ENCODE measurements at places on chromosomes 5 and 9. TPM values are rescaled to one million over a fixed set of nuclear protein-coding genes. Genes with fewer than 3 reads are reported as not detected.

CDX1 gene
- total RNA-seq: not detected

SPATA31A3 gene
- total RNA-seq: not detected

DNA sequence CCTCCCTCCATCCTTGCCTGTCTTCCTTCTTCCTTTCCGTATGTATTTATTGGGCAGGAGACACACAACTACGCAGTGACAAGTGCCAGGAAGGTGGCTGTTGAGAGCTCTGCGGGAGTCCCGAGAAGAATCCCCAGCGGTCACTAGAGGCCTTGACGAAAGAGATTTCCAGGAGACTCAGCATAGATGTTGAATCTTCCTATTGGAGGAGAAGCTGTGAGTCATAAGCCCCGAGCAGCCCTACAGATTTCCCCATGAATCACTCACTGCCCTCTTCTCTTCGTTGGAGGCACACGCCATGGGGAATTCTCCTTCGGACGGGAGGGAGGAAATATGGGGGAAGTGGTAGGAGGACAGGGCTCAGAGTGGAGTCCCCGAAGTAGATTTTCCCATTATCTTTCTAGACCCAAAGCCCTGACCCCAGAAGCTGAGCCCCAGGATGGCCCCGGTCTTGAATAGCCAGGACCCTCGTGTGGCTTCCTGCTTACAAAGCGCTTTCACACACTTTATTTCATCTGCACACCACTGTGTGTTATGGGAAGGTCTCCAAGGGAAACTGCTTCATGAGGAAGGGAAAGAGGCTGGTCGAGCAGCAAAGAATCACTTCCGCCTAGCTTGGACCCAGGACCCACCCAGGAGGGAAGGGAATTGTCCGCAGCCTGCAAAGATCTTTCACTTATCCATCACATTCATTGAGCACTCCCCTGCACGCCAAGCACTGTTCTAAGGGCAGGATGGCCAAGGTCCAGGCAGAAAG, 12.7 kb downstream of the DUSP1 start:
- no peaks in the 10 kb centered on the region for H3K36me3 ChIP-seq
- H3K4me3 ChIP-seq: no peak overlapping the region
- DNase-seq: no peak
- peak overlapping the region; percentile 21 for H3K27ac ChIP-seq
- H3K27me3 ChIP-seq: no peaks in the 10 kb centered on the region
- H3K4me1 ChIP-seq: no peaks in the 10 kb centered on the region

DNA sequence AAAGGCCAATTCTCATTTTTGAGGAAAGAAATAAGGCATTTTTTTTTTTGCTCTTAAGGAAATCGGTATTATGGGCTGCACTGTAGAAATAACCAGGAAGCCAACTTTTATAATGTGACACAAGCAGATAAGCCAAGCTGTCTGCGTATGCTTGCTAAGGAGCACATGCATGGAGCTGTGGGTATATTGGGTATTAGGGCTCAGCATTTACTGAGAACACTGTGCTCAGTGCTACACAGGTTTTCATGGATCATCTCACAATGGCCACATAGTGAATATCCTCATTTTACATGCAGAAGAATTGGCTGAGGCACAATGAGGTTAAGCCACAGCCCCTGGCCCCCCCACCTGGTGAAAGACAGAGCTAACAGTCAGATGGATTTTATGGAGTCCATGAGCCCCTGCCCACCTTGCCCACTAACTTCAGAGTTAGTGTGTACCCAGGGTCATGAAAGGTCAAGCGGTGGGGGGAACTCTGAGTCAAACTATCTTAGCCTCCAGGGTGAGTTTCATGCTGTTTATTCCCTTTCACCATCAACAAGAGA, 204.8 kb downstream of the SPATA31A6 start:
- no peaks in the 10 kb centered on the region for H3K27me3 ChIP-seq
- no peak for DNase-seq
- H3K4me3 ChIP-seq: no peak overlapping the region
- H3K4me1 ChIP-seq: no peaks in the 10 kb centered on the region
- H3K27ac ChIP-seq: no peak overlapping the region

DNA sequence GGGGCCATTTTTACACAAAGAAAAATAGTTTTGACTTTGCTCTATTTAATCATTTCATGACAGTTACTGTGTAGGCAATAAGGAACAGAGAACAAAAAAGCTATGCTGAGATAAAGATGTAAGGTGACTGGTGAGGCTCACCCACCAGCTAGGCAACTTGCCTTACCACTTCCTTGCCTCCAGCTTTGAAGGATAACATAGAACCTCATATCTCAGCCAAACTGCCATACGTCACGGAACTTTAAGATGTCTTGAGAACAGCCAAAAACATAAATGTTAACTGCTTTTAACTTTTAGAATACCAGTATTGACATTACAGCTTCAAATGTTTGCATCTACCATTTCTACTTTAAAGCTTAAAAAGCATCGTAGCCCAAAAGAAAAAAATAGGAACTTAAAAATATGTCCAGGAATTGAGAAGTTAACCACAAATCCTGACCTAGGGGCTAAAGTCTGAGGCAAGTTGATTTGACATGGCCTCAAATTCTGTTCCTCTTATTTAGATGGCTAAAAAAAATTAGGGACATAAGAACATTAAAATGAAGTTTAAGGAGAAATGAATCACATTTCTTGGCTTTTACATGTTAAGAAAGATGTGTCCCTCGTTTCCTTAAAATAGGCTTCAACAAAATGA, 7.7 kb upstream of the GCNT4 start:
- no peak overlapping the region for H3K27ac ChIP-seq
- no peaks in the 10 kb centered on the region for H3K36me3 ChIP-seq
- H3K4me1 ChIP-seq: no peaks in the 10 kb centered on the region
- H3K27me3 ChIP-seq: peaks cover 17% of the 10 kb centered on the region
- DNase-seq: no peak
